ENCODE measurements at places on chromosomes 16 and 17.

DNA sequence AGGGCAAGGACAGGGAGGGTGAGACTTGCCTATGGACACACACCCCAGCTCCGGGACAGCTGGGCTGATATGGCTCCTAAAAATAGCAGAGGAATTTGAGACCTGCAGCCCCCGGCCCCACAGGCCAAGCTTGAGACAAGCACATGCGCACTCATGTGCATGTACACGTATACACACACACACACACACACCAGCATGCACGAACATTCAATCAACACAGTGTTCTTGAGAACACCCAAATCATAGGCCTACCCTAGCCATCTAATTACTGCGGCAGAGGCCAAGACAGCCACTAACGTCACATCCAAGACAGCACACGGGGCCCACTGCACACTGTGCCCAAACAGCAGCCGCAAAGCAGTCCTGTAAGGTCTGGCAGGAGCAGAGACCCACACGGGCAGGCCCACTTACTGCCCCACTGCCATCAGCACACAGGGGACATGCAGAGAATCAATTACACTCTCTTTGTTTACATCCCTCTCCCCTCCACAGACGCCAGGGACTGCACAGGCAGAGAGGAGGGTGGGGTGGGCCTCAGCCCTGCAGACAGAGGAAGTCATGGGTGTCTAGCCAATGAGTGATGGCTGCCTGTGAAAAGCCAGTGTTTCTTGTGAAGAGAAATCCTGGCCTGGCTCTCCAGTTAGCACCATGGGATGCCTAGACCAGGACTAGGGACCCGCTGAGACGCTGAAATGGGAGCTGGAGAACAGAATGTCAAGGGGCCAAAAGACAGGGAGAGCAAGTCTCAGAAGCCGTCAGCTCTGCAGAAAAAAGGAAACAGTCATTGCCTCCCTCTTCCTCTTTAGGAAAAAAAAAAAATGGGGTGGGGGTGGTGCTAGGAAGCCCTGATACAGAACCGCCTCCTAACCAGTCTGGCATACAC is 39.3 kb downstream of the MYO18A start:
- DNase-seq: no peak

- no peak for DNase-seq
Observed at GRCh38 chr17:82329683-82330321, 3.8 kb downstream of the SECTM1 start.

GRCh38 chr17:35376245-35376644 is 2.8 kb upstream of the SLFN11 start:
- DNase-seq: no peak

DNA sequence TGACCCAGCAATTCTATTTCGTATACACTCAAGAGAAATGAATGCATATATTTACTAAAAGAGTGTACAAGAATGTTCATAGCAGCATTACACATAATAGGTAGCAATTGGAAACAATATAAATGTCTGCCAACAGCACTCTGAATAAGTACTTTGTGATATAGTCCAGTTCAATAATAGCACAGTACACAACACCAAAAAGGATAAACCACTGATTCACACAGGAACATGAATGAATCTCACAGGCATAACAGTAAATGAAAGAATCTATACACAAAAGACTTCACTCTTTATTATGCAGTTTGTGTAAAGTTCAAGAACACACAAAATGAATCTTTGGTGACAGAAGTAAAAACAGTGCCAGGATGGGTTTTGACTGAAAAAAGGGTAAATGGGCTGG is 86.3 kb downstream of the NLK start:
- no peak for DNase-seq

- no peak for DNase-seq
Observed at GRCh38 chr17:33260638-33261037, 32.5 kb downstream of the ASIC2 start.

DNA sequence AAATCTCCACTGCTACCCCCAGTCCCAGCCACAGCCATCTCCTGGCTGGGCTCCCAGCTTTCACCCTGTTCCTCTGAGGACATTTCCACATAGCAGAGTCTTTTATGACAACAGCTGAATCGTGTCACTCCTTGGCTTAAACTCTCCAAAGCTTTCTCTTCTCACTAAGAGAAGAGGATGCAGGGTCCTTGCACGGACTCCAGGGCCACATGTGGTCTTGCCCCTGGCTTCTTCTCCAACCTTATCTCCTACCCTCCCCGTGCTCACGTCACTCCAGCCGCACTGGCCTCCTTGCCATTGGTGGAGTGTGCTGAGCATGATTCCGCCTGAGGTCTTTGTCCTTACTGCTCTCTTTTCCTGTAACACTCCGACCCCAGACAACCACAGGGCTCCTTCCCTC is 39.9 kb upstream of the CCDC182 start:
- no peak for DNase-seq

GRCh38 chr16:54488729-54489128 is 202.1 kb upstream of the IRX3 start:
- no peak for DNase-seq

GRCh38 chr17:4204710-4205173 is 59.0 kb downstream of the ANKFY1 start:
- DNase-seq: no peak

DNA sequence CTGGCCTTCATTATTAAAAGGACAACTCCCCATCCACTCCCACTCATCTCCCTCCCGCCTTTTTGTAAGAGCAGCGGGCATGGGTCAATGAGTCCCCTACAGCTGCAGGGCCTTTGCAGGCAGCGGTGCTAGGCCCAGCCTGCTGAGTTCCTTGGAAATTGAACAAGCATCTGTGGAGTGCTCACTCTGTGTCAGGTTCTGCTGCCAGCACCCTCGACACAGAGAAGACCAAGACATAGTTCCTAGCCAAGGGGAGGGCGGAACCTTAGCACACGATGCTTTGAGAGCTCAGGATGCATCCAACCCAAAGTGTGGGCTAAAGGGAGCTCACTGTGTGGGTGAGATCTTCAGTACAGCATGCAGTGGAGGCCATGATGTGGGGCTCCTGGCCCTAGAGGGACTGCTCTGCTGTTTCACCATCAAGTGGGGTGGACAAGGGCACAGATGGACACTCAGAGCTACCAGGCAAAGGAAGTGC is 27.6 kb downstream of the RMI2 start:
- no peak for DNase-seq

- no peak for DNase-seq
Observed at GRCh38 chr17:48244814-48245213, 137.2 kb downstream of the SNX11 start.

DNA sequence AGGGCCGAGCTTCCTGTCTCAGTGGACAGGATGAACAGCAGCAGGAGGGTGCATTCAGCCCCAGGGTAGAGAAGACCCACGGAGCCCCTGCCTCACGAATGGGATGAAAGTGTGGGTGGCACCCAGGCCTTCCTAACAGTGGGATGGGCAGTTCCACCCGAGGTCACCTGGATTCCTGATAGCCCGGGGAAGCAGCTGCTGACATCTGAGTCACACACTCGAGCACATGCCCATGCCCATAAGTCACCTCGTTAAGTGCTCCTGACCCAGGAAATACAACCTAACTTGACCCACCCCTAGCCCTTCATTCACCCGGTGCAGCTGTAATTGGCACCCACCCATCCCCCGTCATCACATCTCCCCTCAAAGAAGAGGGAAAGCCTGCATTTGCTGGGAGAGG is 85.3 kb upstream of the FOXF1 start:
- DNase-seq: no peak

GRCh38 chr16:4218202-4218601 is 23.7 kb downstream of the SRL start:
- no peak for DNase-seq

DNA sequence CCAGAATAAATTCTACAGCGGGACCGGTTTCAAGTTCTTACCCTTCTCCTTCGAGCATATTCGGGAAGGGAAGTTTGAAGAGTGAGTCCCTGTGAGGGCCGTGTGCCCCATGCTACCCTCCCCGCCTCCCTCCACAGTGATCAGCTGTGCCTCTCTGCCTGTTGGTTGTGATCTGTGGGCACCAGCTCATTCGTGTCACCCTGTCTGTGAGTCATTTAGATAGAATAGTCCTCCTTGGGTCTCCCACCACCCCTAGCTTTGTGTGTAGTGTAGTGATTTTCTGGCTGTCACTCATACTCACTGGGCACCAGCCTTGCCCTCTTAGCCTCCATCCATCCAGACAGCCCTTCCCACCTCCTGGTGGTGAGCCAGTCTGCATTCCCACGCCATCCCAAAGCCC is 15.0 kb upstream of the NAGLU start:
- no peak for DNase-seq

DNA sequence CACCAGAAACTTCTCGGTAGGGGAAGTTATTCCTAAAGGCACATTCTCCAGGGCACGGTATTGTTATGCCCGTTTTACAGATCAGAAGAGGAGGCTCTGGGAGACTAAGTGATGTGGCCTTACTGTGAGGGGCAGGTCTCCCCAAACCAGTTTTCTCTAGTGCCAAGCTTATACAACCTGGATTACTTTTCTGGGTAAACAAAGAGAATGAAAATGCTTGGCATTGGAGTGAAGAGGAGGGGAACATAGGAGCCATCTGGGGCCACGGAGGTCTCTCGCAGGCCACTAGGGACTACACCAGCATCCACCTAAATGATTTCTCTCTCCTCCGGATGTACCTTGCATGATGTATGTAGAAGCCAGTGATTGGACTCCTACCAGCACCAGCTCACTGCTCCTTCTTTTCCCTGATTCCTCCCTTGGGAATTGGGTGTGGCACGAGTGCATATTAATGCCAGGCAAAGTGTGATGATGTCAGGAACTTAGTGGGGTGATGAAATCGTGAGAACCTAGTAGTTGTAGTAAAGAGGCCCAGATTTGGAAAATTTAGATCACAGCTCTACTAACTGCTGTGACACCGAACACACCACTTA is 674 bp downstream of the TOM1L1 start:
- no peak for DNase-seq

DNA sequence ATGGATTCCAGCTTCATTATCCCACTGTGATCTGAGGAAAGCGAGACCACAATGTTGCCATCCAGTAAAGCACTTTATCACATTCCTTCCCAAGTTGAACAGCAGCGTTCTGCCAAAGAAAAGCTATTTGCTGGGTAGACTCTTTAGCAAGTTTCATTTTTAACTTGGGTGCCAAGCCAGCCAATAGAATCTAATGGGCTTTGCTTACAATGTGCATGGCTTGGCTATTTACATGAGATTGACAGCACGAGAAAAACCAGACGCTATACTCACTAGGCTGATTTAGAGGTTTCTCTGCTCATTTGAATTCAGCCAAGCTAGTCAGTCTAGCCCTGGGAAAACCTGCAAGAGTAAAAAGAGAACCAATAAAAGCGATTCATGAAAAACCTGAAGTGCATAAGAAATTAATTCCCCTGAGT is 108.9 kb downstream of the CDH13 start:
- DNase-seq: no peak

GRCh38 chr17:35297666-35298065 is 54.8 kb downstream of the SLFN5 start:
- no peak for DNase-seq

- DNase-seq: no peak
Observed at GRCh38 chr17:31453896-31454295, 62.4 kb downstream of the RAB11FIP4 start.

- no peak for DNase-seq
Observed at GRCh38 chr17:8606401-8606800, 24.1 kb downstream of the MYH10 start.

- no peak for DNase-seq
Observed at GRCh38 chr17:2406271-2406902, 5.5 kb upstream of the MNT start.

DNA sequence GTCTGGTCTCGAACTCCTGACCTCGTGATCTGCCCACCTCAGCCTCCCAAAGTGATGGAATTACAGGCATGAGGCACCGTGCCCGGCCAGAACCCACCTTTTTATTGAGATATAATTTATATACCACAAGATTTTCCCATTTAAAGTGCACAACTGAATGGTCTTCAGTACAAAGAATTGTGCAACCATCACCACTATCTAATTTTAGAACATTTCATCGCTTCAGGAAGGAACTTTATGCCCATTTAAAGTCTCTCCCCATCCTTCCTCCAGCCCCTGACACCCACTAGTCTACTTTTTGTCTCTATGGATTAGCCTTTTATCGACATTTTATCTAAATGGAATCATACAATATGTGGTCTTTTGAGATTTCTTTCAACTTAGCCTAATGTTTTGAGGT is 25.4 kb upstream of the HELZ start:
- no peak for DNase-seq

DNA sequence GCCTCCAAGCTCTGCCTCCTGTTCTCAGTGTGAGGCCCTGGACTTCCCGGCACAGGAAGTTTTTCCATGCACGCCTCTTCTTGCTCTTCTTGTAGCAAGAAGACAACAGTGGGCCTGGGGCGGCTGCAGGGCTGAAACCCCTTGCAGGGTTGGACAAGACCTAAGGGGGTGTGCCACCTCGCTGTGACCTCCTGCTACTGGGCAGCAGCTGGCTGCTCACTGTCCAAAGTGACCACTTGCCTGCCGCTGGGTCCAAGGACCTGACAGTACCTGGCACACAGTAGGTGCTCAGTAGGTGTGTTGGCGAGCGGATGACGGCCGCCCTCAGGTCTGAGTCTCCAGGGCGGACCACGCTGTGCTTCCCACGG is 331.6 kb downstream of the C16orf95 start:
- DNase-seq: no peak

DNA sequence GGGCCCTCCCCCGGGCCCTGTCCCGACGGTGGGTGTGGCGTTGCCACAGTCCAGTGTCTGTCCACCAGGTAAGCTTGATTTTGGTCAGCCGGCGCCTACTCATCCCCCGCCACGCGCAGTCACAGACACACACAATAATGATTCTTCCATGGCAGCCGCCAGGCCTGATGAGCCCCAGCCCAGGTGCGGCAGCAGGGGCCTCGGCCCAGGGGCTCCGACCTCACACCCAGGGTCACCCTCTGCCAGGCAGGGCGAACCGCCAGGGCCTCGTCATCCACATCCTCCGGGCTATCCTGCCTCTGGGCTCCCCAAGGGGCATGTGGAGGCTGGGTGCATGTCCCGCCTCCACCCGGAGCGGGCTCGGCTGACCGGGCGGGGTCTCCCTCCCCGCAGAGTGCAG is 7.5 kb downstream of the TPSG1 start:
- DNase-seq: peak; percentile 69

GRCh38 chr16:88854306-88855111 is 2.2 kb downstream of the GALNS start:
- DNase-seq: no peak

GRCh38 chr17:39642291-39643074 is 5.5 kb downstream of the STARD3 start:
- DNase-seq: no peak

DNA sequence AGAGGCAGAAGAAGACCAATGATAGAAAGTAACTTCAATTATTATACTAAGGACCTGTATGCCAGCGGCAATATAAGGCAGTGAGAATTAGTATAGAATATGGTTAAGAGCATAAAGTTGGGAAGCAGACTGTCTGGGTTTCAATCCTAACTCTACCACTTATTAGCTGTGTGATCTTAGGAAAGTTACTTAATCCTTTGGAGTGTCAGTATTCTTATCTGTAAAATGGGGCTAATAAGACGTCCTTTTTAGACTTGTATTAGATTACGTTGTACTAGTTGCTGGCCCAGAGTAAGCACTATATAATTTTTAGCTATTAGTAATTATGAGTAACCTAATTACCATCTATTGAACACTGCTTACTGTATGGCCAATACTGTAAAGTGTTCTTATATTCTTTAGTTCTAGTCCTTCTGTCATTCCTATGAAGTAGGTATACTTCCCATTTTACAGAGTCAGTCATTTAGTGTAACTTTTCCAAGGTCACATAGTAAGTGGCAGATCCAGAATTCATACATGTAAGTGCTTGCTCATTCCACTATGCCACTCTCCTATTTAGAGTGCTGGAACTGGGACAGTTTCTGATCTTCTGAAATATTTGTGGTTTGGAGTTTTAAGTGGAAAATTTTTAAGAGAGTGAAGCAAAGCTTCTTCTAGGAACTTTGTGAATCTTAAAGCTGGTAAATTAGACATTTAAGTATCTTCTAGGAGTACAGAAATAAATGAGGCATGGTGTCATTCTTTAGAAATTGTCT is 22.5 kb downstream of the HEATR9 start:
- DNase-seq: no peak
